ENCODE measurements at places on chromosomes 1 and 21. TPM values are rescaled to one million over a fixed set of nuclear protein-coding genes. Genes with fewer than 3 reads are reported as not detected.

GRCh38 chr21:26572702-26573381 lies at the start of gene CYYR1:
Gene CYYR1, minus strand, starts transcription at chr21:26573286. Its CDS starts 346 bp downstream, at chr21:26572940.
- DNase-seq, result no peak

- no peak for DNase-seq
Measured at GRCh38 chr1:111320066-111320879, 29.6 kb downstream of the CHIA start.

DNA sequence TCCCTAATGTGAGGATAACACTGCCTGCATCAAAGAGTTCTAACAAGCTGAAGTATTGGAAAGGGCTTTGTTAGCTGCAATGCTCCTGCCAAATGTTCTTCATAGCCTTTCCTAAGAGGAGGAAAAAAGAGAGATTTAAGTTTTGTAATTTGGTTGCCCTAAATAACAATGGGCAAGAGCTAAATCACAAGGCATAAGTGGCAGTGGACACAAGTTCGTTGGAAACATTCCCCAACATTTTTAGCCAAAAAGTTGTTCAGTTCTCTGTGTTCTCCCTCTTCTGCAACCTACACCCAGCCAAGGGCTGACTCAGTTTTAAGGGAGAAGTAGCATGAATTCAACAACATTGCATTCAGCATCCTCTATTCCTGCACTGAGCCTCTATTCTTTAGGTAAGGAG lies 2.6 kb upstream of the UQCRHL start:
- DNase-seq, result no peak

The SPRR2A gene
- not detected for total RNA-seq

DNA sequence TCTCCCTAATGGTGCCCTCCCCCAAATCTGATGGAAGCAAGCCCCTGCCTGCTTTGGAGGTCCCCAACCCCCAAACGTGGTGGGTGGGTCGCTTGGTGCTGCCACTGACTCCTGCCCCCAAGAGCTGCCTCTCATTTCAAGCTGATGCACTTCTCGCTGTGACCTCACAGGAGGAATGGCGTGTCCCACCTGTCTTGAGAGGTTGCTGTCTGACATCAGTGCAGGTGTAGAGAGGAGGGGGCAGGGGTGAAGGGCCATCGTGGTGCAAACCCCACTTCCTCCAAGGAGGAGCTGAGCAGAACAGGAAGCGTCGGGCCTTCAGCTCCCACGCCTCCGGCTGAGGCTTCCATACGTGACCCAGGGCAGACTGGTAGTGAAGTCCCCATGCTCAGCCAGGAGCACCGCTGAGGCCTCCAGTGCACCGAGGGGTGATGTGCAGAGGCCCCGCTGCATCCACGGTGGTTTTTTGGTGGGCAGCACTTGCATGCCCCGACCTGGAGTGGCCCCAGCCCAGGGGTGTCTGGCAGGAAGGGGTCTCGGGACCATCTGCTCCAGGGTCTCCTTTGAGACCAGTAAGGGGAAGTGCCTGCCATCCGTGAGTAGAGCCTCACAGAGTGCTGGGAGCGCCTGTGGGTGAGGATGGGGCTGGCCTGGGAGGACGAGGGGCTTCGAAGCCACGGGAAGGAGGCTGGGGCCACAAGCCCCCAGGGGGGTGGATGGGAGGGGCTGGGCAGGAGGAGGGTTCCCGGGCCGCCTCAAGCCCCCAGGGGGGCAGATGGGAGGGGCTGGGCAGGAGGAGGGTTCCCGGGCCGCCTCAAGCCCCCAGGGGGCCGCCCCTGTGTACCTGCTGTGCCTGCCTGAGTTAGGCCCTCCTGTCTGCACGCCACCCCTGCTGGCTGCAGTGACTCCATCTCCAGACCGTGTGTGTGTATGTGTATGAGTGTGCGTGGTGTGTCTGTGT lies 39.8 kb downstream of the WDR4 start:
- no peak for DNase-seq

The RXFP4 gene
- not detected for total RNA-seq

- no peak for DNase-seq
Measured at GRCh38 chr1:230248889-230249270, 177.3 kb downstream of the PGBD5 start.

DNA sequence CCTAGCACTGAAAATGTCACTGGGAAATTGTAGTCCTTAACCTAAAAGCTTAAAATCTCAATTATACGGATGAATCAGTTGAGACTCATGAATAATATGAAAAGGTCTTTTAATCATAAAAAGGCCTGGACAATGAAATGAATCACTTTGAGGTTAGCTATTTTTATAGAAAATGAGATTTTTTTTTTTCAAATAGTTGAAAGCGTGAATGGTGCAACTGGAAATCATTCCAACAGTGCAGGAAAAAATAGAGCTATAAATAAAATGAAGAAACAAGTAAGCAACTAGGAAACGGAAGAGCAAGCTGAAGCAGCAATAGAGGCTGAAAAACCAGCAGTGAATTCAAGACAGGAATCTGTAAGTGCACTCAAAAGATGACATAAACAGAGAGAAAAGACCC lies 142.9 kb downstream of the BACH1 start:
- no peak for DNase-seq

The LY9 gene
- 0.11 TPM for total RNA-seq

- no peak for DNase-seq
Measured at GRCh38 chr1:7616076-7616832, 154.8 kb upstream of the VAMP3 start.

GRCh38 chr1:168097921-168098528 lies 38.7 kb downstream of the GPR161 start:
- DNase-seq, result no peak

The ZP4 gene
- not detected for total RNA-seq

- DNase-seq, result no peak
Measured at GRCh38 chr1:222769181-222769580, 32.2 kb downstream of the FAM177B start.

- no peak for DNase-seq
Measured at GRCh38 chr21:44789880-44790279, 11.7 kb downstream of the UBE2G2 start.

The OR2G6 gene
- not detected for total RNA-seq

- no peak for DNase-seq
Measured at GRCh38 chr1:231419738-231420298, 2.3 kb downstream of the EGLN1 start.

The OR2M5 gene
- not detected for total RNA-seq

DNA sequence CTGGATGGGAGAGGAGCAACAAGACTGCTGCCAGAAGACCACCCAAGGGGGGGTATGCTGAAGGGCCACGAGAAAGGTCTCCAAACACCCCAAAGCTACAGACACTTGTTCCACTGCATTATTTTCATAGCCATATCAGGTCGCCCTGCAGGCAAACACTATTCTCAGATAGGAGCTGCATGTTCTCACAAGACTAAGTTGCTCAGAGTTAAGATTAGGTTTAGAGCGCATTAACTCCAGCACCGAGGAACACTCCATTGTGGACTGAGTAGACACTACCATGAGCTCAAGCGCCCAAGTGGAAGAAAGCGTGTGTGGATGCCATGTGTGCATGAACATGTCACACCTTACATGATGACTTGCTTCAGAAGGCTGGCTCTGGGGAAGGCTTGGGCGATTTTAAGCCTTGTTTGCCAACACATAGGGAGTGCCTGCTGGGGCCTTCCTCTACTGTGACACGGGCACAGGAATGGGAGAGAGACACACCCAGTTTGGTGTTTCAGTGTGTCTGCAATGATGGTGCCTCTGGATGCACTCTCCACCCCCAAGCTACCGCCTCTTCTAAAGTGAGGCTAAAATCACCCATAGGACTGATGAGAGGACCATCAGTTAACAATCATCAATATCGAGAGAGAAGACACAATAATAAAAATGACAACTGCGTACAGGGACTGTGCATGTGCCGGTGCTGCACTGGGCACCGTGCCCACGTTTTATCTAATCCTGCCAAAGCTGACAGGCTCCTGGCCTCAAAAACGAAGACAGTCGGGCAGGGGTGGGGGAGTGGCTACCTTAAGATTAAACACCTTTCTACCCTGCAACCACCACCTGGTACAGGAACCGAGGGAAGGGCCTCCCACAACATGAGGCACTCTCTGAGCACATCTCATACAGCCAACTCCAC lies 34.9 kb downstream of the SSBP3 start:
- DNase-seq, result no peak

GRCh38 chr1:68234094-68234493 lies 1.8 kb upstream of the WLS start:
- DNase-seq, result no peak

GRCh38 chr1:47766832-47767740 lies 230.1 kb downstream of the TRABD2B start:
- DNase-seq, result no peak

GRCh38 chr1:46180082-46180616 lies 3.9 kb upstream of the P3R3URF start:
- no peak for DNase-seq

GRCh38 chr1:211641044-211641800 lies 34.2 kb downstream of the NEK2 start:
- DNase-seq, result no peak

The SDE2 gene
- 30.1 TPM for total RNA-seq

The MNDA gene
- 9.0 TPM for total RNA-seq

DNA sequence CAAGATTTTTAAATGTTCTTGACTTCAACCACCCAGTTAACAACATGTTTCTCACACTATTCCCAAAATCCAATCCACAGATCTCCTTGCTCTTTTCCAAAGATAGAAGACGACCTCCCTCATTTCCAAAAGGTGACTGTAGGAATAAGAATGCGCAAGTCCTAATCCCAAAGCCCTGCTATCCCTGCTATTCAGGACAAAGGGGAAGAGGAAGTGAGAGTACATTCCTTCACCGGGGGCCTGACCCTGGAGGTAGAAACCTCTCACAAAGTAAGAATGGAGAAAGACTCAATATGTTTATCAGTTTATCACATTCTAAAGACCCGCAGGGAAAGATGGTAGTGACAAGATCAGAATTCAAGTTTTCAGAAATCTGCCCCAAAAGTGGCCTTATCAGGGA lies 55.7 kb downstream of the PLEKHA6 start:
- DNase-seq, result no peak

GRCh38 chr1:225908013-225908640 lies 15.9 kb downstream of the PYCR2 start:
- no peak for DNase-seq

The SLC25A34 gene
- 0.90 TPM for total RNA-seq

DNA sequence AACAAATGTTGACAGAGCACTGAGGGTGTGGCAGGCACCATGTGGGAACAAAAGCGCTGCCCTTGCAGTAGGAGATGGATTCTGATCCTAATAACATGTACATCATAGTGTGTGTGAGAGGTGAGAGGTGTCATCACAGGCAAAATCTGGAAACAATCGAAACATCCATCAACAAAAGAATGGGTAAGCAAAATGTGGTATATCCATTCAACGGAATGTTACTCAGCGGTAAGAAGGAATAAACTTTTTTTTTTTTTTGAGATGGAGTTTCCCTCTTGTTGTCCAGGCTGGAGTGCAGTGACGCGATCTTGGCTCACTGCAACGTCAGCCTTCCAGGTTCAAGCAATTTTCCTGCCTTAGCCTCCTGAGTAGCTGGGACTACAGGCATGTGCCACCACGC lies 112.3 kb downstream of the ACTL8 start:
- no peak for DNase-seq

DNA sequence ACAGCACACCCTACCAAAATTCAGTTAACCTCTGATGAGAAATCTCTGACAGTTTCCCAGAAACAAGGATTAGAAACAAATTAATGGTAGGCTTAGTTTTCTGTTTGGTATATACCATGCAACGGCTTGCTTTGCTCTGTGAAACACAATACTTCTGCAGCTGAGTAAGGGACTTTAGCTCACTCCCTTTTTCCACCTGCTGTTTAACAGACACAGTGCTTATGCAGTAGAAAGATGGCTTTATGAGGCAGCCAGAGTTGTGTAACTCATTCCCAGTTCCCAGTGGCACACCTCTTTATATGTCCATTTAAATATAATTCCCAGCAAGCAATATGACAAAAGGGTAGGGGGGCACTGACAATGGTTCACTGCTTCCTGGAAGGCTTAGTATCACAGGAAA lies 124.0 kb downstream of the PIGK start:
- DNase-seq, result no peak

GRCh38 chr1:219900201-219900600 lies 28.2 kb downstream of the SLC30A10 start:
- DNase-seq, result no peak

DNA sequence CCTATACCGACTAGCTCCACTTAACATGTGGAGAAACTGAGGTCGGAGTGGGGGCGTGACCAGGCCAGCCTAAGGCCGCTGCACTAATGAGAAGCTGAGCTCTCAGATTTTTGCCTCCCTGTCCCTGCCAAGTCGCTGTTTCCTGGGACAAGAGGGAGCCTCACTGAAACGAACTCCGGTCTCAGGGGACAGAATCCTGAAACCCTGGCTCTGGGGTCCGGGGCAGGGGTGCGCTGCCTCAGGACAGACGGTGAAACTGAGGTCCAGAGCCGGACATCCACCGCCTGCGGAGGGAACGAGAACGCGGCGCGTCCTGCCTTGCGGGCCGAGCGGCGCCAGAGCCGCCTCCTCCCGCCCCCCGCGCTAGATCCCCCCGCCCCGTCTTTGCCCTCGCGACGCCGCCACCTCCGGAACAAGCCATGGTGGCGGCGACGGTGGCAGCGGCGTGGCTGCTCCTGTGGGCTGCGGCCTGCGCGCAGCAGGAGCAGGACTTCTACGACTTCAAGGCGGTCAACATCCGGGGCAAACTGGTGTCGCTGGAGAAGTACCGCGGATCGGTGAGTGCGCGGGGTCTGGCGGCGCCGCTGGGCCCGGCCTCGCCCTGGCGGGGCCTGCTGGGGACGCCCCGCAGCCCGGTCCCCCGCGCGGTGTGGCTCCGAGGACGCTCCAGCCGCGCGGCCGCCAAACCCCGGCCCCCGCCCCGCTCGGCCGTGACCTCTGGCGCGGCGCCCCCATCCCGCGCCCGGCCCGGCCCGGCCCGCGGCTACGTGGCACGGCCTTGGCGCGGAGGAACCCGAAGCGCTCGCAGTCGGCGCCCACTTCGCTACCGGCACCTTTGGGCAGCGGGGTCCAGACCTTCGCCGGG lies at the start of gene GPX7:
Gene GPX7, plus strand, starts transcription at position 381 of the 865 bp plus-strand sequence. Its CDS starts 39 bp downstream, at position 420.
- no peak for DNase-seq

- no peak for DNase-seq
Measured at GRCh38 chr1:204568576-204569315, 52.5 kb downstream of the MDM4 start.

DNA sequence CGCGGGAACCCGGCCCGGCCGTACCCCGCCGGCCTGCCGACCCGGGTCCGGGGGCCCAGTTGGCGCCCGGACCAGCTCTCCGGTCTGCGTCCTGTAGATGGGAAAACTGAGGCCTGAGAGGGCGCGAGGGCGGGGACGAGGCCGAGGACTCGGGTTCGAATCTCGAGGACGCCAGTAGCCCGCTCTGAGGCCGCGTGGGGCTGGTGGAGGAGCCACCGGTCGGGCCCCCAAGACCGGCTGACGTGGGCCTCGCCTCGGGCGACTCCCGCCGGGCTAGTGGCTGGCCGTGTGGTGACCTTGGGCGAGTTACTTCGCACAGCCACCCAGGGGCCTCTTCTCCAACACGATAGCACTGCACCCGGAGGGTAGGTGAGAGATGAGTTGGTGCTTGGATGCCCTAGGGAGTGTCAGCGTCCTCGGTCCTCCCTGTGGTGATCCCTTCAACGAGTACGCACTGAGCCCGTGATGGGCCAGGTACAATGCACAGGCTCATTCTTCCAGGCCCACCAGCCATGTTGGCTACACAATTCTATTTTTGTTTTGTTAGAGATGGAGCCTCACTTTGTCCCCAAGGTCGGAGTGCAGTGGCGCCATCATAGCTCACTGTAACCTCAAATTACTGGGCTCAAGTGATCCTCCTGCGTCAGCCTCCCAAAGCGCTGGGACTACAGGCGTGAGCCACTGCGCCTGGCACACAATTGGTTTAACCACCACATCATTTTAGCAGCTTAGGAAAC lies 404 bp upstream of the SCMH1 start:
- DNase-seq, result no peak

- DNase-seq, result no peak
Measured at GRCh38 chr1:211684791-211685190, 9.4 kb upstream of the NEK2 start.

The TINAGL1 gene
- total RNA-seq, result 94.1 TPM

- DNase-seq, result no peak
Measured at GRCh38 chr21:27802816-27803475, 836.1 kb upstream of the ADAMTS5 start.
